GM19239 (cell line): ENCODE measurements at places on chromosomes 4 and X.

DNA sequence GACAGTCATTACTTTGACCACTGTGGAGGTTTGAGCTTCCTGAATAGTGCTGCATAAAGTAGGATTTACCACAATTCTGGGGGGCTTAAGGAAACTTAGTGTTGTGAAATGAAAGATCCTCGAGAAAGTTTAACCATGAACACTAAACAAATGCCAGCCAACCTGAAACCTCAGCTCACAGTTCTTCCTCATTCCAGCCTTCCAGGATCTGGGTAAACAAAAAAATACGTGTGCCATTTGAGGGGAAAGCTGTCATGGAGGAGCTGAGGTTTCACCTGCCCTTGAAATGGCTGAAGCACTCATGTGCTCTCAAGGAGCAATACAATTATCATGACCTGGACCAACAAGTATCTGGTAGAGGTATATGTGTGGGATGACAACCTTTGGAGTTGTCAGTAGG, 142.7 kb downstream of the NPNT start:
- no peak for DNase-seq

DNA sequence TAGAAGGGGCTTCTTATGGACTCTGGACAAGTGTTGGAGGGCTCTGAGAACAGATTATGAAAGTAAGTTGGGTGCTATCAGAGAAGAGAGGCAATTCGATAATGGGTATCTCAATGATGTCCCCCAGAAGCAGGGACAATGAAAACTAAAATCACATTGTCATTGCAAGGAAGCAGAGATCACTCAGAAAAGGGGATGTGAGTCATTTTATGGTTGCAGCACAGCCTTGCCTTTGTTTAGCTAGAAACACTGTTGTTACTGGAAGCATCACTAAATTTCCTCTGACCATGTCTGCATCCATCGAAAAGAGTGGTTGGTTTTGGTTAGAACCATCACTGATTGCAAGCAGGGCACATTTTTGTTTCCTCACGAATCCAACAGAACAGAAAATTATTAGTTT, 246.8 kb upstream of the NWD2 start:
- DNase-seq: no peak

- DNase-seq: no peak
These were observed 24.4 kb upstream of the BCORL1 start for GRCh38 chrX:129958083-129958465.

DNA sequence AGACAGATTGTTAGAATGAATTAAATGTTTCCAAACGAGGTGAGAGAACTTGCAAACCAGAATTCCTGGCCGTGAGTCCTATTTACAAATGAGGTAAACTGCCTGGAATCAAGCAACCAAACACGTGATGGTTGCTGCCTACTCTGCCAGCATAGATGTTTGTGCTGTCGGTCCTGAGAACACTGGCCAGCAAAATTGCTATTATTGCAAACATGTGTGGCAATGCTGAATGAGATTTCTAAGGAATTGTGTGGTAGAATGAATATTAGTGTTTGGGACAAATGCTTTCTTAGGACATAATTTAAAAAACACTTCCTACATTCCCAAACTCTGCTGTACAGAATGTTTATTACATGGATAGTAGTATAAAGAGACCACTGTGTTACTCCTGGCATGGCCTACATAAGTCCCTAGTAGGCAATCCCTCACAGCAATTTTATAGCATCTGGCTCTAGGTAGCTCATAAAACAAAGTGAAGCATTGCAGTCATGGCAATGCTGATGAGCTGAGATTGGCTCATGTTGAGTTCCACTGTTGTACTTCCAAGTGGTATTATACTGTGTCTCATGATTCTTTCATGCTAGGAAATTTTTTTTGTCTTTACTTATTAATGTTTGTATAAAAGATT, 605.2 kb upstream of the EPHA5 start:
- no peak for DNase-seq

- DNase-seq: no peak
These were observed 46.8 kb downstream of the CRLF2 start for GRCh38 chrX:1165535-1166196.

- DNase-seq: no peak
These were observed 29.1 kb upstream of the PLS3 start for GRCh38 chrX:115531818-115532403.
